CD4-positive, alpha-beta memory T cell (primary cell): ENCODE measurements at places on chromosomes 4 and X.
A peak's percentile ranks its signal among the peaks of the same experiment; 100 is the strongest.

GRCh38 chrX:153885968-153886903 lies at the start of gene L1CAM:
L1CAM (minus strand) TSS chrX:153886173; CDS start chrX:153875836, 10,337 bp downstream.
- no peak for DNase-seq

DNA sequence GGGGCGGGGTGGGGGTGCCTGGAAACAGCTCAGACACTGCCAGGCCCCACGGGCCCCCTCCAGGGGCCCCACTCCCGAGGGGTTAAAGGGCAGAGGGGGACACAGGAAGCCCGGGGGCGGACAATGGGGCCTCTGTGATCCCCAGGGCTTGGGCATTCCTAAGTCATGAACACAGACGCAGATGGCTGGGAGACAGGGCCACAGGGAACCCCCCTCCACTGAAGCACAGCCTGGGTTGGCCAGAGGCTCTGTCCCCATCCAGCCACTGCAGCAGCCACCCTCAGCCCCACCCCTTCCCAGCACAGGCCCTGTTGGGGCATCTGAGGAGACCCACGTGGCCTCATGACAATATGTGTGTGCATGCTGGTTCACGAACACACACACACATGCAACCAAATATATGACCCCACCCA lies 3.9 kb downstream of the L1CAM start:
- no peak for DNase-seq

DNA sequence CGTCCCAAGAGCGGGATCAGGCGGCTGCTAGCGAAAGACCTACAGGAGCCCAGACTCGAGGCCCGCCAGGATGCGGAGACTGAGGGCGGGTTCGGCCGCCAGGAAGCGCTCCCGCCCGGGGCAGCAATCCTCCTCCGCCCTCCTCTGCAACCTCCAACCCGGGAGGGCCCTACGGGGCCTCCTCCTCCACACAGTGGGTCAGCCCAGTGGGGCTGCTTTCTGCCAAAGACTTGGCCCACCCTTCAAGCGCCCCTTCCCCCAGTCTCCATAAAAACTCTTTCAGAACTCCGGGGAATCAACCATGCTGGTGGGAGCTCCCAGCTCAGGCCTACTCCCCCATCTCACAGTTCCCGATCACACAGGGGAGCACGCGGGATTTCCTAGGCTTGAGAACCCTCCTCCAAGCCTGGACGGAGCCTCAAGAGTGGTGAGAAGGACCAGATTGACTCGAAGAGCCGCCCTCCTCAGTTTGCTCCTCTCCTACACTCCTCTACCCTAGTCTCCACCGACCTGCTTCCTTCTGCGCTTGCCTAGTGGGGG lies 77.5 kb downstream of the RLIM start:
- DNase-seq = no peak

- DNase-seq = no peak
Measured at GRCh38 chr4:171812665-171813525, at the start of gene GALNTL6. GALNTL6 (plus strand) TSS chr4:171813404.

DNA sequence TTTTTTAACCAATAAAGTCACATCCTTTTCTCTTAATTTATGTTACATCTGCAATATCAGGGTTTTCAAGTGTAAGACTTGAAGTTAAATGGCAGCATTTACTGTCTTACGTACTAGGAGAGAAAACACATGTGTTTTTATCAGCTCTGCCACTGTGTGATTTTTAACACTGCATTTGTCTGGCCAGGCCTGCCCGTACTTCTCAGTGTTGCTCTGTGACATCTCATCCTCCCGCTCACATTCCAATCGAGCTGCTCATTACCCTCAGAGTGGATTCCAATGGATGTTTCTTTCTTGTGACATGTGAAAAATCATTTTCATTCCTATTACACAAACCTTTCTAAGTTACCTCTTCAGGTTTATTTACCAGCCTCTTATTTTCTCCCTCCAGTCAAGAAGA lies 420.3 kb downstream of the FAT4 start:
- DNase-seq = no peak

GRCh38 chrX:154019061-154019621 lies 561 bp downstream of the IRAK1 start:
- peak; percentile 18 for DNase-seq

- peak; percentile 68 for DNase-seq
Measured at GRCh38 chr4:54941994-54942552, 183.3 kb downstream of the KDR start.

DNA sequence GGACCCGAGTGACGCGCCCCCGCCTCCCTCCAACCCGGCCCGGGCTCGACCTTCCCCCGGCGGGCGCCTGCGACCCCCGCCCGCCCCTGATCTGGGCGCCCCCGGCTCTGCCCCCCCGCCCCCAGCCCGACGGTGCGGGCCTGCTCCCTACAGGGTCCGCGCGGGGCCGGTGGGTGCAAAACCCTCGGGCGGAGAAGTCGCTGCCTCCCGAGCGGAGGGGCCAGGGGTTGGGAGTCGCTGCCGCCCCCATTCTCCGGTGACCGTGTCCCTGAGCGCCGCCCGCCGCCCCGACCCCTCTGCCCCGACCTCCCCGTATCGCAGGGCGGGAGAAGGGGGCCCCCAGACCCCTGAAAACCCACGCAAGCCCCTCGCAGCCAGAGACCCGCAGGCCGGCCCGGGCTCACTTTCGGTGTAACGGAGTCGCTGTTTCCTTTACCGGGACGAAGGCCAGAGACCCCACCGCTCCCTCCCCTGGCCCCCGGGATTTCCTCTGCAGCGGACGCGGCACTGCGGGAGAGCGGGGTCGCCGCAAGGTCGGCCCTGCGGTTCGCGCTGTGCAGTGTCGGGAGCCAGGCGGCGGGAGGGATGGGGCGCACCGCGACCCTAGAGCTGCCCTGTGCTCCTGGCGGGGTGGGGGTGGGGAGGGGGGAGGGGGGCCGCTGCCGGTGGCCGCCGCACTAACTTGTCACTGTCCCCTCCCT lies 729 bp upstream of the CPLX1 start:
- no peak for DNase-seq

- DNase-seq = no peak
Measured at GRCh38 chr4:41095192-41095872, 119.0 kb downstream of the APBB2 start.

- DNase-seq = no peak
Measured at GRCh38 chr4:37066159-37066558, 178.4 kb upstream of the NWD2 start.

DNA sequence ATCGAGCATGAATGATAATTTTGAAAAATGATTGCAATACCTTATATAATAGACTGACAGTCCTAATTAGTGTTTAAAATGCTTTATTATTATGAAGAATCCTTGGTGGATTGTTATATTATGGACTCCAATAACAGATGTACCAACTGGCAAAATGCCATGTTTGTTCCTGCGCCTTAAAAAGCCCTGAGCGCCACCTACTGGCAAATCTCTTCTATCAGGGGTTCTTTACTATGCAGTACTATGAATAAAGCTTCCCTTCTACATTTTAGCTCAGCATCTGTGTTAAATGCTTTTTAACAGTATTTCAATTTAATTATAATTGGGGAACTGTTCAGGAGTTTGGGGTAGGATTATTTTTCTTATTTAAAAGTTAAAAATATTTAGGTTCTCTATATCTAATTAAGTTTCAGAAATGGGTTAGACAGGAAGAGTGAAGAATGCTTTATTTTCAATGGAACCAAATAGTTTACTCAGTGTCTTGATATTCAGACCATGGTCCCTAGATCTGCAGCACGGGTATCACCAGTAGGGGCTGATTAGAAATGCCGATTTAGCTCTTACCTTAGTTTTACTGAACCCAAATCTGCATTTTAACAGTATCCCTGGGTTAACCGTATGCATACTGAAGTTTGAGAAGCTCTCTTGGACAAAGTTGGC lies 20.0 kb downstream of the CFAP97 start:
- peak; percentile 80 for DNase-seq

DNA sequence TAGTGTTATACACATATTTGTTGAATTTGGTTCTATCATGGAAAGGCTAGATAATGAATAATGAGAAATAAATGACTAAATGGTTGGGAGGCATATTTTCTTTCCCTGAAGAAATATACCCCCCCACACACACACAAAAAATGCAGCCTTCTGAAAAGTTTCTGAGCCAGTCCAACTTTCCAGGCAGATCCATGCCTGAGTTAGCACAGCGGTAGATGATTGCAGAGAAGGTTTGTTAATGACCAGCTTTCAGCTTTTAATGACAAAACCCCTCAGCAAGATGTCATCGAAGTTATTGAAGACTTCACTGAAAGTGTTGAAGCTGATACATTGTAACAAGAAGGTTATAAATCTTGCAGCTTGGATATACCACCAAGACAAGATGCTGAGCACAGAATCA lies 61.4 kb downstream of the GBA3 start:
- DNase-seq = no peak

DNA sequence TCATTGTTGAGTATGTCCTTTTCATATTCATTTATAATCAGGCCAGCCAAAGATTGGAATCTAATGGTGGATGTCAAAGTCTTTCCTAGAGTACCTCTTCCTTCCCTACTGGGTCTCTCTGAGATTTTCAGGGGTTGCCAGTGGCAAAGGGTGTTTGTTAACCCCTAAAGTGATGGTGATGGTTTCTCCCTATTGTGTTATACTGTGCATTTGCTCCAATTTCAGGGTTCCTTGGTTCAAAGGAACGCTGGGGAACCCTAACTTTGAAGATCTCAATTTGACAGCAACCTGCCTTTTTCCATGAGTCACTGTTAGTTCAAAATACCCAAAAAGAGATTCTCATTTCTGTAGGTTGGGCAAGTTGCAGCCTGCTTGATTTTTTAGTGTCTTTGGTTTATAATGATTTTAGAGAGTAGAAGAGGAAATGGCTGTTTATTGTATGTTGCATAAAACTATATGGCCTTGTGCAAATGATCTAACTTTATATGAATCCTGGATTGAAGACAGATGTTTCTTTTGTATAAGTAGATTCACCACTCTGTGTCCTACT lies 23.0 kb downstream of the GAB1 start:
- DNase-seq = no peak

DNA sequence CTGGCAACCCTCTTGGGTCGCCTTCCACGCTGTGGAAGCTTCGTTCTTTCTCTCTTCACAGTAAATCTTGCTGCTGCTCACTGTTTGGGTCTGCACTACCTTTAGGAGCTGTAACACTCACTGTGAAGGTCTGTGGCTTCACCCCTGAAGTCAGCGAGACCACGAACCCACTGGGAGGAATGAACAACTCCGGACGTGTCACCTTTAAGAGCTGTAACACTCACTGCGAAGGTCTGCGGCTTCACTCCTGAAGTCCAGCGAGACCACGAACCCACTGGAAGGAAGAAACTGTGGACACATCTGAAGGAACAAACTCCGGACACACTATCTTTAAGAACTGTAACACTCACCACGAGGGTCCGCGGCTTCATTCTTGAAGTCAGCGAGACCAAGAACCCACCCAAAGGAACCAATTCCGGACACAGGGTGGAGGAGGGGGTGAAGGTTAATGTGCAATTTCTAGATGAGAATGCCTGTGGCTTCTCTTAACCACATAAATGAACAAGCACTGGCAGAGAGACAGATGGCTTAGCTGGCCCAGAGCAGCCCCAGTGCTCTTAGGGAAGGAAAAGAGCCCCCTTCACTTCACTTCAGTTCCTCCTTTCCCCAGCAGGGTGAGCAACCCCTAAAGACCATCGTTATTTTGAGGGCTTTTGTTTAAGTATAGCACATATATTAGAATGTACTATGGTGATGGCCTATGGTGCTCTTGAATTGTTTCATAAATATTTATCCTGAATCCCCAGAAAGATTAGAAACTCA lies 73.0 kb downstream of the LUZP4 start:
- no peak for DNase-seq

GRCh38 chrX:3697220-3697684 lies 16.2 kb downstream of the PRKX start:
- DNase-seq = no peak
